ENCODE measurements at places on chromosomes 6 and 20. TPM values are rescaled to one million over a fixed set of nuclear protein-coding genes. Genes with fewer than 3 reads are reported as not detected.

GRCh38 chr20:51172558-51173428 is 149.9 kb upstream of the KCNG1 start:
- peaks cover 5% of the 10 kb centered on the region for H3K27me3 ChIP-seq
- no peaks in the 10 kb centered on the region for H3K36me3 ChIP-seq
- no peak overlapping the region for H3K27ac ChIP-seq
- H3K4me3 ChIP-seq: no peak overlapping the region
- H3K4me1 ChIP-seq: no peaks in the 10 kb centered on the region

The KPNA5 gene
- total RNA-seq: 7.1 TPM

DNA sequence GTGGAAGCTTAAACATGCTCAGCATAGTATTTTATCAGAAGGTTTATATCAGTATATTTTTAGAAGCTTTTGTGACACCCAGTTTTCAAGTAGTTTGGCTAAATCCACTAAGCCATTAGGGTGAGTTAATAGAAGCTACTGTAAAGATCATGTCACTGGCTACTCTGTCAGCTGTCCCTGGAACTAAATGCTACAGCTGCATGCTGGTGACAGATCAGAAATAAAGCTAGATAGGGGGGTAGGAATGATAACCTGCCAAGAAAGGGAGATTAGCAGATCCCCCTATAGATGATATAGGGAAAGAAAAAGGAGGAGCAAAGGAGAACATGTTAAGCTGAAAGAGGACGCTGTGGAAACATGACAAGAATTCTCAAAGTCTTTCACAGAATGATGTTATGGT is 363.2 kb downstream of the QKI start:
- no peaks in the 10 kb centered on the region for H3K27me3 ChIP-seq
- no peak overlapping the region for H3K27ac ChIP-seq
- no peaks in the 10 kb centered on the region for H3K36me3 ChIP-seq
- DNase-seq: no peak
- no peaks in the 10 kb centered on the region for H3K4me1 ChIP-seq

The TCP11 gene
- total RNA-seq: not detected

DNA sequence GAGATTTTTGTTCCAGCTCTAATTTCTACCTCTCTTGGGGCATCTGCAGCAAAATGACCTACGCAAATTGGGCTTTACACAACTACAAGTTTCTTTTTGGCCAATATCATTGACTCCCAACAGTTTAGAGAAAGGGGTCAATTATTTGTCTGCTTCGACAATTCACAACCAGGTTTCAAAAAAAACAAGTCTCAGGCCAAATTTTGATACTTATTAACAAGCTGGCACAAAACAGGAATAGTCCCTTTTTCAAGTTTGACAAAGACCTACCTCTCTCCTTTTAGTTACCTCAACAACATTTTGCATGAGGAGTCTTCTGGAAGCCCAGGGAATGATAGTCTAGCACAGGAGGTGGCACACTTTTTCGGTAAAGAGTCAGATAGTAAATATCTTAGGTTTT is 97.9 kb upstream of the TSHZ2 start:
- no peak overlapping the region for H3K27ac ChIP-seq
- no peaks in the 10 kb centered on the region for H3K27me3 ChIP-seq
- no peak overlapping the region for H3K4me3 ChIP-seq
- no peak for DNase-seq
- H3K36me3 ChIP-seq: no peaks in the 10 kb centered on the region

All from endothelial cell of umbilical vein (primary cell).